ENCODE measurements at places on chromosomes 7 and 10.

DNA sequence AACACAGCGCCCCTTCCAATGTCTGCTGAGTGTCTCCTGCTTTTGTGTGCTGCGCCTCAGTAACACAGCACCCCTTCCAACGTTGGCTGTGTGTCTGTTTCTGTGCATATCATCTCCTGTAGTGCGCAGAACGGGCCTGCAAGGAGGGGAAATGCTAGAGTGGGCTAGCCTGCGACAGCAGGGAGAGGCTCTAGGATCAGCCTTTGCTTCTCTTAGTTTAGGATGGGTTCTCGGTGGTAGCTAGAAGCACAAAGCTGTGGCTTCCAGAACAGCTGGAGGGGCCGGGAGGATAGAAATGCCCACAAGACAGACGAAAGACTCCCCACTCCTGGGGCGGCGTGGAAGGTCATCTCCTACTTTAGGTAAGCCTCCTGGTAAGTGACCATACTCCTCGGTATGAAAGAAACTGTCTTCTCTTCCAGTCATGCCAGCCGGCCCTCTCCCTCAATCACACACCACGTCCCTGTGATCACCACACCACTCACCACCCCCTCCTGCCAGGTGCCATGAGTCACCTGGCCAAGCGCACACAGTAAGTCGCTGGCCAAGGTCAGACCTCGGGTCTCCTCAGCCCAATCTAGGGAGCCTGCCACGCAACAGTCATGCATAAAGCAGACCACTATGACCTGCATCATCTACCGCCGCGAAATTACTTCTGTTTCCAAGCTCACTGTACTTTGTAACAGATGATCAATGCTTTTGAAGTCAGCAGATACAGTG lies 4.8 kb downstream of the PITRM1 start:
- DNase-seq = no peak

DNA sequence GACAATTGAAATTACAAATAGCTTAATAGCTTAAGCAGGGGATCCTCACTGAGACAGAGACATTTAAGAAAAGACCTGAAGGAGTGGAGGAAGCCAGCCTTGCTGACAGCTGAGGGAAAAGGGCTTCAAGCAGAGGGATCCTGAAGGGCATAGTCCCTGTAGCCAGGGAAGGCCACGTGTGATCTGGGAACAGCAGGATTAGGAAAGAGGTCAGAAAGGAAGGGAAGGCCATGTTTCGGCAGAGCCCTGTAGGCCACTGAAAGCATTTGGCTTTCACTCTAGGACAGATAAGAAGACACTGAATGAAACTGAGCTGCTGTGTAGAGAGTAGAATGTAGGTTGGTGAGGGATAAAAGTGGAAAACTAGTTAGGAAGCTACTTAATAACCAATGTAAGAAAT lies 3.4 kb upstream of the AKR1C8 start:
- no peak for DNase-seq

- peak; percentile 45 for DNase-seq
Measured at GRCh38 chr10:79260811-79261740, 86.2 kb upstream of the PPIF start.

- peak; percentile 21 for DNase-seq
Measured at GRCh38 chr10:43380610-43381222, 9.3 kb downstream of the FXYD4 start.

DNA sequence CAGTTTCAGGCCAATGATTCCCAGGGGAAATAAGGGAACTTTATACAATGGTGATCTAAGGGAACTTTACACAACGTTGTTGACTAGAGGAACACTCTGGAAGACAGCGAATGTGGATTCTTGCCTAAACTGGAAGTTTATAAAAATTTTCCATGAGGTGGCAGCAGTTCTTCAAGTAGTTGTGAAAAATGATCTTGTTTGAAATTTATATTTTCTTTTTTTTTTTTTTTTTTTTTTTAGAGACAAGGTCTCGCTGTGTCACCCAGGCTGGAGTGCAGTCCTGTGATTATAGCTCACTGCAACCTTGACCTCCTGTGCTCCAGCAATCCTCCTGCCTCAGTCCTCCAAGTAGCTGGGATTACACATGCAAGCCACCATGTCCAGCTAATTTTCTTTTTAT lies 32.1 kb upstream of the GTF2I start:
- peak; percentile 56 for DNase-seq

DNA sequence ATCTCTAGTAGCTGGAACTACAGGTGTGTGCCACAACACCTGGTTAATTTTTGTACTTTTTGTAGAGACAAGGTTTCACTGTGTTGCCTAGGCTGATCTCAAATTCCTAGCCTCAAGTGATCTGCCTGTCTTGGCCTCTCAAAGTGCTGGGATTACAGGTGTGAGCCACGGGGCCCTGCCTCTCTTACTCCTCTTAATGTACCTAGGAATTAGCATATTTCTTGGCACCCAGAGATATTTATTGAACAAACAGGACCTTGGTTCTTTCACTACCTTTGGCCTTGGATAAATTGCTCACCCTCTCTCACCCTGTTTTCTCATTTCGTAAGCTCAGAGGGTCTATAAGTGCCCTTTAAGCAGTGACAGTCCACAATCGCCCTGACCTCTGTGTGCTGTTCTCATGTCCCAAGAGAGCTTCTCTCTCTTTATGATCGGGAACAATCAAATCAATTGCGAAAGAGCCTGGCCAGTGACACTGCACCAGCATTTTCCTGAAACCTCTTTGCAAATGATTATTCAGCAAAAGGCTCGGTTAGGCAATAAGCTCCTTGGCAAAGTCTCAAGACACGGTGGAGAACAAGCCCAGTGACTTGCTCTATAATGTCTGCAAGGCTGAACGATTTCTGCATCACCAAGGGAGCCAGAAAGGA lies 117.7 kb downstream of the APBB1IP start:
- peak; percentile 68 for DNase-seq

DNA sequence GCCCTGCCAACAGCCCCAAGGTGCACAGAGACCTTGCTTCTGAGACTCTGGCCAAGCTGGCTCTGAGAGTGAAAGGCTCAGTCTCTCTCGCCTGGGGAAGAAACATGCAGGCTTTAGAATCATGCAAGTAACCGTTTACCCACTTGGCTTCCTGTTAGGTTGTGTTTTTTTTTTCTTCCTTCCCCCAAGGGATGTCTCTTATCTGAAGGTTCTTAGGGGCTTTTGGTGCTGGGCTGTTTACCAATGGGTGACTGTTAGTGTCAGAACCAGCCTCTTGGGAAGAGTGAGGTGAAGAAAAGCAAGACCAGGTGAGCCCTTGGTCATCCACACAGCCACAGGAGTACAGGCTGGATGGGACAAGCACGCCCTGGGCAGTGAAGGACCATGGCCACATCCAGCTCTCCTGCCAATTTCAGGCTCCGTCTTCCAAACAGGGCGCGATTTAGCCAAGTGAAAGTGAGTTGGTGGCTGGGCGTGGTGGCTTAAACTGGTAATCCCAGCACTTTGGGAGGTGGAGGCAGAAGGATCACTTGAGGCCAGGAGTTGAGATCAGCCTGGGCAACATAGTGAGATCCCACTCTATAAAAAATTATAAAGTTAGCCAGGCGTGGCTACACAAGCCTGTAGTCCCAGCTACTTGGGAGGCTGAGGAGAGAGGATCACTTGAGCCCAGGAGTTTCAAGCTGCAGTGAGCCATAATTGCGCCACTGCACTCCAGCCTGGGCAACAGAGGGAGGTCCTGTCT lies 76.3 kb upstream of the CUX1 start:
- DNase-seq = no peak

DNA sequence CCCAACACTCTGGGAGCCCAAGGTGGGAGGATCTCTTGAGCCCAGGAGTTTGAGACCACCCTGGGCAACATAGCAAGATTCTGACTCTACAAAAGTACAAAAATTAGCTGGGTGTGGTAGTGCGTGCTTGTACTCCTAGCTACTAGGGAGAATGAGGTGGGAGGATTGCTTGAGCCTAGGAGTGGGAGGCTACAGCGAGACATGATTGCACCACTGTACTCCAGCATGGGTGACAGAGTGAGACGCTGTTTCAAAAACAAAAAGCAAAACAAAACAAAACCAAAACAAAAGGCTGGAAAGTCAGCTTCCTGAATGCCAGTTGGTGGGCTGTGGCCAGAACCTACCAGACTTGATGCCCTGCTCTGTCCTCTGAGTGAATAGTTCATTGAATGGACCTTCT lies 242.8 kb downstream of the PHTF2 start:
- DNase-seq = no peak

DNA sequence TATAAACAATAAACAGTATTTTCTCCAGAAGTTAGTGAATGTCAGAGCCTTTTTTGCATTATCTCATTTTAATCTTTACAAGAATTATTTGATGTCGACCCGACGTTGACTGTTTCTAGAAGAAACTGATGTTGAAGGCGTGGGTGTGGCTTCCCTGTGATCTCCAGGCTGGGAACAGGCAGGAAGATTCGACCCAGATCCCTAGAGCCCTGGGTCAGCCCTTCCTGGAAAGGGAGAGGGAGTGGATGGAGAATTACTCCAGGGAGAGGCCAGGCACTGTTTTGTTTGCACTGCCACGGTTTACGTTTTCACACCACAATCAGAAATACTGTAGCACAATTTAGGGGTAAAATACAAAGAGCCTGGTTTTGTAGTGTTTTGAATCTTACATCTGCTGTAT lies 133.1 kb downstream of the ADARB2 start:
- DNase-seq = no peak

DNA sequence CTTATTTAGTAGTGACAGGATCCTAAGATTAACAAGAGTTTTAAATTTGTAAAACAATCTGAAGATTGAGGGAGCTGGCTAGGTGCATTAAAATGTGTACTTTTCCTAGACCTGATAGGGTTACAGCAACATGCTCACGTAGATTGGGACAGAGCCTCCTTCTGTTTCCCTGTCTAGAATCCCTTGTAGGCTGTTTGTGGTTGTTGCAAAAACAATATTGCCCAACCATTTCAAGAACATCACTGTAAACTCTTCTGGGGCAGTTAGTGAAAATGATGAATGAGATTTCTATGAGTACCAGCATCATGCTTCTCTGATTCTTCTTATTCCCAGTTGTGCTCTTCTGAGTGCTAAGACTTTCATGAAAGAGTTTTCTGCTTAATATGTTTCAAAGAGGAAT lies 14.7 kb upstream of the CPED1 start:
- DNase-seq = no peak

- no peak for DNase-seq
Measured at GRCh38 chr10:110214371-110214826, 7.0 kb downstream of the MXI1 start.

DNA sequence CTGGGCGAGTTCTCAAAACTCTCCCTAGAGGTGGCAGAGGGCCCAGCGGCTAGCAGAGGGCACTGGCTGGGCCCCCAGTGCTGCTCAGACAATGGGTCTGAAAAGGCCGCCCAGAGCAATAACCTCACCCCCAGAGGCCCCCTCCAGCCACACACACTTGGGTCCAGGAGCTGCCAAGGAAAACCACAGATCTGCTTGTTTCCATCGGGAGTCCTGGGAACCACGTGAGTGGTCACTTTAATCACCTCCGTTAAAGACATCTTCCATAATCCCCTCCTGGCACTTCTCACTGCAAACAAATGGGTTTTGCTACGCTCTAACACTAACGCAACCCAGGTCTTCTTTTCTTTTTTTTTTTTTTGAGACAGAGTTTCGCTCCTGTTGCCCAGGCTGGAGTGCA lies 30.0 kb downstream of the NUDT1 start:
- no peak for DNase-seq

- peak; percentile 90 for DNase-seq
Measured at GRCh38 chr7:101017064-101017777, 2.7 kb upstream of the MUC17 start.

DNA sequence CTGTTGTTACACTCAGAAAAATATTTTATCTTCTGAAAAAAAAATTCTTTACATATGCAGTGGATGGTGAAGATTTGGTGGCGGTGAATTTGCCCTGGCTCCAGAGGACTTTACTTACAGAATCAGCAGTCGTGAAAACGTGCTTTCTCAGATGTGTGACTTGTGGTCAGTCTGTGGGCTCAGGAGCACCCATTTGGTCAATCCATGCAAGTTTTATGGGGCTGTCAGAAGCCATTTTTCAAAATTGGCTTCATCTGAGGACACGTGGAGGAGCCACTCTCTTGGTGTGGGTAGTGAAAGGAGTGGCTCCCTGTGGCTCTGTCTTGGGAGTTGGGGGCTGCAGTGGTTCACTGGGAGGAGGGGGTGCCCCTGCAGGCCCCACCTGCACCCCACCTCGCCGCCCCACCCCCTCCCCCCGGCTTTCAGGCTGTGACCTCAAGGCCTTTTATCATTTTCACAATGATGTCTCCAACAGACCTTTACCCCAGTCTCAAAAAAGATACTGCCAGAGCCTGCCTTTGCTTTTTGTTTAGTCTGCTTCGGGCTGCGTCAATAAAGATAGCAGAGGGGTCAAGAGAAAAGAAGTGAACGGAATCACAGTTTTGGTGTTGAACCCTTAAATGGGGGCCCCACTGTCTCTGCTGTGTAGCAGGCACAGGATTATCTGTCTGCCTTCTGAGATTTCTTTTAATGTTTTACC lies 137.4 kb downstream of the MGMT start:
- DNase-seq = no peak

- DNase-seq = no peak
Measured at GRCh38 chr7:33941418-33941817, 36.1 kb downstream of the BMPER start.

DNA sequence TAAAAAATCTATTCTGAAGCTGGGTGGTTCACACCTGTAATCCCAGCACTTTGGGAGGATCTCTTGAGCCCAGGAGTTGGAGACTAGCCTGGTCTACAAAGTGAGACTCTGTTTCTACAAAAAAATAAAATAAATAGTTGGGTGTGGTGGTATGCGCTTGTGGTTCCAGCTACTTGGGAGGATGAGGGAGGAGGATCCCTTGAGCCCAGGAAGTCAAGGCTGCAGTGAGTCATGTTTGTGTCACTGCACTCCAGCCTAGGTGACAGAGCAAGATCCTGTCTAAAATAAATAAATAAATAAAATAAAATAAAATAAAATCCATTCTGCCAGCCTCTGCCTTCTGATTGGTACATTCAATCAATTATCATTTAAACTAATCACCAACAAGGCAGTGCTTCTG lies 17.5 kb downstream of the ZNF33A start:
- peak; percentile 44 for DNase-seq

- peak; percentile 85 for DNase-seq
Measured at GRCh38 chr7:131166066-131166465, 161.6 kb upstream of the MKLN1 start.

DNA sequence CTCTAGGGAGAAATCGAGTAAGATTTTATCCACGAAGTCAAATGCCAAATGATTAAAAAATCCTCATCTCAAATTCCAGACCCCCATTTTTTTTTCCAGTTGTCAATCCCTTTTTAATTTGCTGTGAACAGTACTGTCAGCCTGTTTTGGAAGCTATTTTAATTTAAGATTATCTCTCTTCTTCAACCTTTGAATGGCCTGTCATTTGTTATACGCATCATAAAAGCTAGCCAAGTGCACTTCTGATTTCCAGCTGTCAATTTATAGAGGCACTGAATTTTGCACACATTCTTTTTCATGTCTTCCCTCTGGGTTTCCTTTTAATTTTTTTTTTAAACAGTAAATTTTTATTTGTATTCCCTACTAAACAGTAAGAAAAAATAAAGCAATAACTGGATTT lies 336.4 kb upstream of the HGF start:
- no peak for DNase-seq

DNA sequence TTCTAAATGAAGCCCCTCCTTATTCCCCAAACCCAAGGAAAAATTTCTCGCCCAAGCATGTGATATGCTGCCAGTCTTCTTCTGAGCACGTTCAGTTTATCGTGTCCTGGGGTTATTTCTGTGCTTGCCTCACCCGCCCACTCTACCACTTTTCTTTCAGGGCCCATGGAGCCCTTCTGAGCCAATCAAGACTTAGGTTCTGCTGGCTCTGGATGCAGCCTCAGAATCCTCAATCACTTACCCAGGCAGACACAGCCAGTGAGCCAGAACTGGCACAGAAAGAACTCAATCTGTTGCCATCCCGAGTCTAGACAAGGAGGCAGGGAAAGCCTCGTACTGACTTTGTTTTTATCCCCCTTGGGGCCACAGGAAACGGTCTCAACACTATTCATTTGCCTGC lies 34.2 kb upstream of the C10orf90 start:
- no peak for DNase-seq

Measured in EH (cell line).